Activated naive CD4-positive, alpha-beta T cell (primary cell): ENCODE measurements at places on chromosomes 11 and 22.

GRCh38 chr11:103903621-103904323, 132.7 kb upstream of the DDI1 start:
- no peak for DNase-seq

- DNase-seq = no peak
Observed at GRCh38 chr22:45201678-45202332, 38.1 kb downstream of the NUP50 start.

DNA sequence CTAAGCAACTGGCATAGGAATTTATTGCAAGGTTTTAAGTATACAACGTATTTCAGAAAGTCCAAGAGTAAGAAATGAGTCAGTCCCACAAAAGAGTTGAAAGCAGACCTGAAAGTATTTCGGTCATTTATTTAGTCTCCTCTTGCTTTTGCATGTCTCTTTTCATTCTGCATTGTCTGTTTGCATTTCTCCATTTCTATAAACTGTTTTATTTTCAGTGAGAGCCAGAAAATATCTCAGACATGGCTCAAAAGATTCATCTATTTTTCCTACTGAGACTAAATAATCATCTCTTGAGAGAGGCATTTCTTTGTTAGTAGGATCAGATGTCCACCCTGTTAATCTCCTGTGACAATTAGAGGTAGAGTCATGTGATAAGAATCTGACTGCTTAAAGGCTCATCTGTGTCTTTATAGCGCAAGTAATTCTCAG, 219.1 kb upstream of the CCDC179 start:
- DNase-seq = no peak

DNA sequence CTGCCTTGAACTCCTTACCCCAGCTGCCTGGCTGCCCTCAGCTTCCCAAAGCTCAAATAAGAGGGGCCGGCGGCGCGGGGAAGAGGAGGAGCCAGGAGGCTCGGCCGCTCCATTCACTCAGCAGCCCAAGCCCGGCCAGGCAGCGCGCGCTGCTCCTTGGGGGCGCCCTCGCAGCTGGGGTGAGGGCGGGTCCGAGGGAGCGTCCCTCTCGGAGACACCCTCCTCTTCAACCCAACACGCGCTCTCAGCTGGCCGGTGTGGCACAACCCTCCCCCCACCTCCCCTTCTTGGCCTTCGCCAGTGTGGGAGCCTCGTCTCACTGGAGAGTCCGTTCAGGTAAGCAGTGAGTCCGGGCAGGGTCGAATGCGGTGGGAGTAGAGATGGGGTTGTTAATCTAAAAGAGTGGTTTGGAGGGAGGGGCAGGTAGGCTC, at the start of gene WT1:
TSS of gene WT1 (minus strand) at position 29 of the 431 bp plus-strand sequence.
- no peak for DNase-seq

- DNase-seq = no peak
Observed at GRCh38 chr11:73856031-73856567, 20.5 kb downstream of the COA4 start.

GRCh38 chr11:73596547-73596946, 1.4 kb downstream of the FAM168A start:
- DNase-seq = no peak

DNA sequence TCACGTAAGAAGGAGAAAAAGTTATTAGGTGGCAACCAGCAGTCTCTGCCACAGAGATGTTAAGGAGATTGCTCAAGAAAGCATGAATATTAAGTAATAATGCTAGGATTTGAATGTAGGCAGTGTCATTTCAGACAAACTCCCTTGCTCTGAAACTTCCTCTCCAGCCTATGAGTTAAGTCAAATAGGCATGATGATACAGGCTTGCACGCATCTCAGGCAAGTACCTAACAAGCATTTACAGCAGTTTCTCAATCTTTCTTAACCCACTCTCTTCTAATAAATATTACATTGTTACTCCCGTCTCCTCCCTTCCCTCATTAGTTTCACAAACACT, 72.7 kb downstream of the RAB38 start:
- no peak for DNase-seq

DNA sequence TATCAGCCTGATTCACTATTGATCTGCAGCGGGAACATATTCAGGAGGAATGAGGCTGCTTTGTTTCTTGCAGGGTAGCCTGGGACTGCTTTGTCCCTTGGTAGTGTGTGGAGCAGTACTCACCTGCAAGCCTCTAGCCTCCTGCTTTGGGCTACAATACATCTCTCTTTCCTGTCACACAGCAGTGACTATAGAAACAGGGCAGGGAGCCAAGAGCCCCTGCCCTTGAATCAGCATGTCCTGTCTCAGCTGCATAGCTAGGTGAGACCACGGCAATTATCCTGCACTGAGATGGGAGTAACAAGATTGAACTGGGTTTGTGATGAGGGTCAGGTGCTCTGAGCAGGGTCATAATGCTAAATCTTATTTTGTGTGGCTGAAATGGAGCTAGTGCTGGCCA, 191.9 kb downstream of the NELL1 start:
- no peak for DNase-seq

GRCh38 chr22:23883658-23884057, 10.5 kb upstream of the MIF start:
- no peak for DNase-seq

DNA sequence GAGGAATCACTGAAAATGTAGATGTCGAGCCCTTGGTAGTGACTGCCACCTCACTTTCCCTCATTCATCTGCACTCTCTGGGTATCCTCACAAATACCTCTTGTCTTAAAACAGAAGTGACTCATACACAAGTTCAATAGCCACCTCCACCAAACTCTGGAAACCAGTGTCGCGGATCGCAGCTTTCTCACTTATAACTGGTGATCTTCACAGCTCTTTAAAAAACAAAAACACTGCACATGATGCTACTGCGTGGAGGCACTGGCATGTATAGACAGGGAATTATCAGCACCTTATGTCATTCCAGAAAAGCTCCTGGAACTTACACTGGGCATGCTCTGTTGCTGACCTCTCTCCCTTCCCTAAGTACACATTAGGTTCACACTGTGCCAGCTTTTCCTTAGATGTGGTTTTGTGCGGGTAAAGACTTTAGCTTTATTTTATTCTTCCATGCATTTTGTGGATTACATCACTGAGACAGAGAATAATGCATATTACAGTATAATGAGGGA, 425.5 kb upstream of the CADM1 start:
- DNase-seq = no peak

- DNase-seq = no peak
Observed at GRCh38 chr11:122852074-122852795, 13.9 kb downstream of the CRTAM start.

DNA sequence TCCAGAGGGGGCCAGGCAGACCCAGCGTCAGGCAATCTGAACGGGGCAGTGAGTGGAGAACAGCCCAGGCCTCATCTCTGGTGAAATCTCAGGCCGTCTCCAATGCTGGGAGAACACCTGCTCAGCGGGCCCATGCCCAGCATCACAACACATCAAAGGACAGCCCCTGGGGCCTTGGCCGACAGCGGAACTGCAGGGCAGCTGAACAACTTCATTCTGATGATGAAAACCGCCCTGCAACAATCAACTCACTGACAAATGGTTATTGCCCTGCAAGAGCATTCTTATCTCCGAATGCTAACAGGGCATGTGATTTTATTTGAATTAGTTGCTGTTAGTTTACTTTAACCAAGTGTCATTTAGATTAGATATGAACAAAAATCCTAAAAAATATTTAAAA, 14.6 kb downstream of the CELSR1 start:
- DNase-seq = no peak

DNA sequence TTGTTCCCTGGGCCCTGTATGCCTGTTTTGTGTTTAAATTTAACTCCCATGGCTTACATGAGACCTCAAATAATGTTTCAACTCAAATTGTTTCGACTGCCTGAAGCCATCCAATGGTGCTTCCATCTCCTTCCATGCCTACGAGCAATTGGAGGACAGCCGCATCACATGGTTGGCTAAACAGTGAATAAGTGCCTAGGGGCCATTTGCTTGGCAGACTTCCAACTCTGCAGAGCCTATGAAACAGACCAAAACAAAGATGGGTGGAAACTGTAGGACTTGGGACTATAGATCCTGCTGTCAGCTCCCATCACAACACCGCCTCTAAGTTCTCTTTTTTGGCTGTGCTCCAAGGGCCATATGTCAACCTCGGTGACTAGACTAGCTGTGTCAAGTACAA, 84.1 kb downstream of the PARVA start:
- DNase-seq = no peak

- no peak for DNase-seq
Observed at GRCh38 chr22:23903328-23903971, 9.3 kb downstream of the MIF start.

DNA sequence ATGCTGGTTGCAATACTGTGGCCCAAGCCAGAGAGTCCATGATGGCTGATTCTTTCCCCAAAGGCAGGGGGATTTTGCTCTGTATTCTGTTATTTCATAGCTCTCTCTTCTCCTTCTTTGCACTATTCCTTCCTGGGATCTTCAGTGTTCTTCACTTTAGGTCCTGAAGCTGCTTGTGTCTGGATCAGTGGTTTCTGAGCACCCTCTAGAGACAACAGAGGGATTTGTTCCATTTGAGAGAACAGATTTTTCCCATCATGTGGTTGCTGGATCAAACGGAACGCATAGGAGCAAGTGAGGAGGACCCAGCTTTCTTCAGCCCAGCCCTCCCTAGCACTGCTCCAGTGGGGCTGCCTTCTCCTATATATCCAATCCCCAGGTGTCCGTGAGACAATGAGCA, 68.7 kb upstream of the SYN3 start:
- DNase-seq = no peak

DNA sequence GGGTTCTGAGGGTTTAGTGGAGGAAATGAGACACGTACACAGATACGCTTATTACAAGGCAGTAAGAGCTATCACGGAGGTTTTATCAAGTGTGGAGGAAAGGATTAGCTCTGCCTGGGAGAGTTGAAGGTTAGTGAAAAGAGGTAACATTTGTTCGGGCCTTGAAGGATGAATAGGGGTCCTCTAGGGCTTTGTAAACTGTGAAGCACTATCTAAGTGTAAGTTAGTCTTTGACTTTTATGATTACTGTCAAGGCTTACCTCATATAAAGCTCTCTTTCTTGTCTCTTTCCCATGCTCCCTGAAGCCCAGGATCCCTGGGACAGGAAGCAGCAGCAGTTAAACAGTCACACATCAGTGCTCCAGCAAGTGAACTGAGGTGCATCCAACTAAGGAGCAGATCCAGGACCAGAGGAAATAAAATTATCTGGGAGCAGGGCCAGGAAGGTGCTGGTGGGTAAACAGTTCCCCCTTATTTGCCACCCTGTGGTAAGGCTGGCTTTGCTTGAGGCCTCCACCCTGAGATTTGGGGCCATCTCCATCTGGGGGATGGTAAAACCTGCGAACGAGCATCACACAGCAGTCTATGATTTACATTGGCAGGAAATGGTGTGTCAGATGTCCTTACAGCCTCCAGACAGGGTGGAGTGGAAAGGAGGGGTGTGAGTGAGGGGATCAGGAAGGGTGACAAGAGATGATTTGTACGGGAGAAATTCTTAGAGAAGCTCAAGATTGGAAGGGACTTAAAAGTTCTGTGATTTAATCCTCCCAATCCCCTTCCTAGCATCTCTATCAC, 27.2 kb downstream of the GVQW3 start:
- DNase-seq = no peak

GRCh38 chr11:125201525-125202141, 37.1 kb downstream of the PKNOX2 start:
- DNase-seq = no peak
